ENCODE measurements at places on chromosomes 16 and 17.

DNA sequence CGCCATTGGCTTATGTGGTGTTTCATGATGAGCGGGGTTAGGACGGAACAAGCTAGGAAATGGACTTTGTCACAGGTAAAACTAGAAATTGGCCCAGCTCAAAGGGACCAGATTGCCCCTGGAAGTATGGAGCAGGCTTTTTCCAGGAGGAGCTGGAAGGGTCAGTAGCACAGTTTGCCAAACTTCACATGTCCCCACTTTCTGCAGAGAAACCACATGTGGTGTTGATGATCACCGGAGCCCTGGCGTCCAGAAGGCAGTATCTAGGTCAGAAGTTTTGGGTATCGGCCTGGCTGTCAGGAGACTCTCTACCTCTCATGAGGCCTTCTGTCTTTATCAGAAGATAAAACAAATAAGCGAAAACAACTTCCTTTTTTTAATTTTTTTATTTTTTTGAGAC, 248.5 kb downstream of the SOX9 start:
- no peak for DNase-seq

- DNase-seq = no peak
These were observed 13.7 kb upstream of the CXCL16 start for GRCh38 chr17:4753392-4753791.

DNA sequence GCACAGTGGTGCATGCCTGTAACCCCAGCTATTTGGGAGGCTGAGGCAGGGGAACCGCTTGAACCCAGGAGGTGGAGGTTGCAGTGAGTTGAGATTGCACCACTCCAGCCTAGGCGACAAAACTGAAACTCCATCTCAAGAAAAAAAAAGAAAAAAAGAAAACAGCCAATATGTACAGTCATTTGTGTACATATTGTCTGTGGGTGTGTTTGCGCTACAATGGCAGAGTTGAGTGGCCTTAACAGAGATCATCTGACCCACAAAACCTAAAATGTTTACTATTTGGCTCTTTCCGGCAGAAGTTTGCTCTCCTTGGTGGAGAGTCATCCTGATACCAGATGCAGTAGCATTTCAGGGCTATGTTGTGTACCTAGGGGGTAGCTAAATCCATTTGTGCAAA, 57.9 kb downstream of the ARSG start:
- no peak for DNase-seq

DNA sequence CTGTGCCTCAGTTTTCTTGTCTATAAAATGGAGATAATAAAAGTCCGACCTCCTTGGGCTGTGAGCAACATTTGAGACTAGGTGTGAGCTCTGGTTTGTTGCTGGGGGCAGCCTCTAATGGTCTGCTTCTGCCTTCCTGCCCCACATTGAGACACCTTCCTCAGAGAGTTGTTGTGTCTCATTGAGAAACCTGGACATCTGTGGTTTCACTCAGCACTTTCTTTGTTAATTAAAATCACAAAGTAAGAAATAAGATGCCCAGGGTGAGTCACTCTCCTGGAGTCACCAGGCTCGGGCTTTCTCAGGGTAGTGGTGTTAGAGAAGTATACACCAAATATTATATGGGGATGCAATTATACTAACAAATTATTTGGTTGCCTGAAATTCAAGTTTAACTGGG, 389.2 kb upstream of the SALL1 start:
- DNase-seq = no peak

DNA sequence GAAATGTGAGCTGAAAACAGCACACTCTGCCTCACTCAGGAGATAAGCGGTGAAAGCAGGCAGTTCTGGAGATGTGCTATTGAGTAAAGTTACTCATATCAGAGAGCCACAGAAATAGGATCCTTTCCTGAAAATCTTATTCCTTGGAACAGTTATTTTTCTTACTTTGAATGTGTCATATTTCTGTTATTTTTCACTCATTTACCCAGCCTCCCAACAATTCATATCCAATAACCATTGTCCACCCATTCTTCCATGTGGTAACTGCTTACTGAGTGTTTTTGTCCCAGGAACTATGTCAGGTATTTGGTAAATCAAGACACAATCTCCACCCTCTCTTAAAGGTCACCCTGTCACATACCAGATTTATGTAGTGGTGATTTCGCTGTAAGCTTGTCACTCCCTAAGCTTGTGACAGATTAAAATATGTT, 144.9 kb downstream of the PARN start:
- no peak for DNase-seq

DNA sequence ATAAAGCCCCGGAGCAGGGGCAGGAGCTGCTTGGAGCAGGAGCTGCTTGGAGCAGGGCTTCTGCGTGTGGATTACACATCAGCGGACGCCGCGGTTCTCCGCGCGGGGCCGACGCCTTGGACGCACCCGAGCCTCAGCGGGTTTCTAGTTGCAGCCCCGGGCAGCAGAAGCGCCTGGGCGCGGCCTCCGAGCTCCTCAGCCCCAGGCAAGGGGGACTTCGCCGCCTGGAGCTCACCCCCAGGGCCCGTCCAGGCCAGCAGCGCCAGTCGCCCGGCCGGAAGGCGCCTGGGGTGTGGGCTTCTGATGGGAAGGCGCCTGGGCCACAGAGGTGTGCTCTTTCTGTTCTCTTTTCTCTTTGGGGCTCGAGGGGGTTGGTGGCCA, 6.3 kb downstream of the FOXF1 start:
- no peak for DNase-seq

DNA sequence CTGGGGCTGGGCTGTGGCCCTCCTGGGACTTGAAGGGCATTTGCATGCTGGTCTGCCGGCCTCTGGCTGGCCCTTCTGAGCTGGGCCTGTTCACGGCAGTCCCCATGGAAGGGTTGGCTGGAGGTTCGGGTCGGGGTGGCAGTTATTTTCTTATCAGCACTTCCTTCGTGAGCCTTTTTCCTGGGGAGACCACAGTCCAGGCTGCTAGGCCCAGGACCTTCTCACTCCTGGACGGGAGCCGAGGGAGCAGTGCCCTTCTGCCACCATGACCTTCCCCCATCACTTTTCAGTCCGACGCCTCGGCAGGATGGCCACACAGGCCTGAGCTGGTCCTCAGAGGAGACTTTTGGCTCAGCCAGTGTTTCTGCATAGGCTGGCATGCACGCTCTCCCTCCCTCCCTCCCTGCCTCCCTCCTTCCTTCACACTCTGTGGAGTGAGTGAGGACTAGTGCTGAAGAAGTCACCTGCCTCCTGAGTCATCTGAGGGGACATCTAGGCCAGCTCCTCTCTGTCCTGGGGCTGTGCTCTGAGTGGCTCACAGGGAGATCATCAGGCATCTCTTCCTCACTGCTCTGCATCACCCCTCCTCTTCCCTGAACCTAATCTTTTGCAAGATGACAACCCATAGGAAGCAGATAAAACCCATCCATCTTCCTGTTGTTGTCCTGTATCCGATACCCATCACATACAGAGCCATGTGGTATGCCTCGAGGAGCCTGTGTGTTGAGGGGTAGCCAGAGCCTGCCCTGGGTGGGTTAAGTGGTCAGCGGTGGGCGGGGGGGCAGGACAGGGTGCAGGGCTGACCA, 109.7 kb downstream of the RAP1GAP2 start:
- no peak for DNase-seq

DNA sequence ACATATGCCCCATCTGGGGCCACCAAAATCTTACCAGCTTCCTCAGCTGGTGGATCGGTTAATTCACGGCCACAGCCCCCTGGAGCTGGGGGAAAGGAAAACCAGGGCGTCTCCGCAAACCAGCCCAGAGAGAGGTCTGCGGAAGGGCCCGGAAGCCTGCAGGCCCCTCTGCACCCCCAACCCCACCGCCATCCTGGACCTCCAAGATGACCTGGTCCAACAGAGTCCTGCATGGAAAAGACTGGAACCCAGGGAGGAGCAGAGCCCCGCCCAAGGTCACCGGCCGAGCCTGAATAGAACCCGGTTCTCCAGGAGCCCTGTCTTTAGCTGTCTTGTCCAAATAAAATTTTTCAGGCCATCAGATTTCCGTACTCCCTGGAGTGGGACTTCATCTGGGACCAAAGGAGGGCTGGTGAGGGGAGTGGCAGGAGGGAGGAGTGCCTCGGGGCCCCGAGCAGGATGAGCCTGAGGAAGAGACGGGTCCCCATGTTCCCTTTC, 37.4 kb upstream of the NDRG4 start:
- DNase-seq = no peak

- DNase-seq = peak; percentile 41
These were observed 67.5 kb downstream of the SEC14L1 start for GRCh38 chr17:77208217-77208808.

DNA sequence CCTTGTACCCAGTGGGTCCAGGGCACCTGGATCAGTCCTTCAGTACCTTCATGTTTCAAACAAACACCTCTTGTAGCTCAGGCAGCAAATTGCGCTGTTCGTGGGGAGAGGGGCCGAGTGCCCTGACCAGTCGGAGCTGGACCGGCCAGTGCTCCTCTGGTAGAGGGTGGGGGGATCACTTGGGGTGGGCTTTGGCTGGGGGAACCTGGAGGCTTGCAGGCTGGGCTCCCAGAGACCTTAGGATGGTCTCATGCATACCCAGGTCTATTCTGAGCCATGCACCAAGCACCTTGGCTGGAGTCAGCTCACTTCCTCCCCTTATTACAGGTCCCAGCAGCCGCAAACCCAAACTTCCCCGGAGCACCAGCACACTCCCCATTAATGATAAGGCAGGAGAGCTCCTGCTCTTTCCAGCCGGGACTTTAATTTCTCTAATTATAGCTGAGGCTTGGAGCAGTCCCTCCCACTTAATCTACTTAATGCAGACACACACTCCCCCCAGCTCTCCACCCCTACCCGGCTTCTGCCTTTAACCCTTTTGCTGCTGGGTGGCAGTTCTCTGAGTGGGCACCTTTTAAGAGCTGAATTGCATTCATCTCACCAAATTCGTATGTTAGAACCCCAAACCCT, 26.3 kb upstream of the MGAT5B start:
- DNase-seq = no peak

DNA sequence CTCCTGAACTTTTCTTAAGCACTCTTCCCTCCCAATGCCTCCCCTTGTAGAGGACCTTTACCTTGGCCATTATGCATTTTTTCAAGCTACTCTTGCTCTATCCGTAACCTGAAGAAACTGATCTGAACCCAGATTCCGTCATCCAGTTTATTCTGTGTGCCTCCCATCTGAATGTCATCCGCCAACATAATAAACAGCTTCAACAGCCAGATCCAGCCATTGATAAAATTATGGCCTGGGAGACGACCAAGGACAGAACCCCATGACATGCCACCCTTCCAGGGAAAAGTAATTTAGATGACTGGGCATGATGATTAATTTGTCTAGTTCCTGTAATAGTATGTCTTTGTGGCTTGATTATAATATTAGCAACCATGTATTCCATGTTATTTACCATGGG, 41.9 kb downstream of the KATNIP start:
- DNase-seq = no peak

GRCh38 chr16:49622421-49623402, 233.2 kb downstream of the ZNF423 start:
- no peak for DNase-seq

- no peak for DNase-seq
These were observed 873 bp downstream of the SETD1A start for GRCh38 chr16:30958175-30959079.

- DNase-seq = no peak
These were observed 299.3 kb downstream of the SOX9 start for GRCh38 chr17:72419866-72420774.

DNA sequence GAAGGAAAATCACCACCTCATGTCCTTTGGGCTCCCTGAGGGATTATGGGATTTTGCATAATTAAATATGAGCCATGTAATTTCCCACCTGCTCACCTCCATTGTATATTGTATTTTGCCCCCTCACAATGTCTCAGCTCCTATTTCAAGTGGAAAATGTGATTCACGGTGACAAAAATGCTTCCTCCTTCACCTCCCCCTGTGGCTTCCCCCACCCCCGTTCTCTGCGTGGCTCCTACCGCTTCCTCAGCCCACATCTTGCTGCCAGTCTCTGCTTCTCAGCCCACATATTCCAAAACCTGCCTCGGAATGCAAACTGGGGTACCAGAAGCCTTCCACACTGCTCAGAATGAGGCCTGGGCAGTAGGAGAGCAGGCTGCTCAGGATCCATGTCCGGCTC, 394.5 kb upstream of the C16orf82 start:
- no peak for DNase-seq

- DNase-seq = no peak
These were observed 43.5 kb downstream of the GINS3 start for GRCh38 chr16:58435779-58436178.

GRCh38 chr17:68581863-68582645, 19.1 kb downstream of the FAM20A start:
- DNase-seq = no peak

DNA sequence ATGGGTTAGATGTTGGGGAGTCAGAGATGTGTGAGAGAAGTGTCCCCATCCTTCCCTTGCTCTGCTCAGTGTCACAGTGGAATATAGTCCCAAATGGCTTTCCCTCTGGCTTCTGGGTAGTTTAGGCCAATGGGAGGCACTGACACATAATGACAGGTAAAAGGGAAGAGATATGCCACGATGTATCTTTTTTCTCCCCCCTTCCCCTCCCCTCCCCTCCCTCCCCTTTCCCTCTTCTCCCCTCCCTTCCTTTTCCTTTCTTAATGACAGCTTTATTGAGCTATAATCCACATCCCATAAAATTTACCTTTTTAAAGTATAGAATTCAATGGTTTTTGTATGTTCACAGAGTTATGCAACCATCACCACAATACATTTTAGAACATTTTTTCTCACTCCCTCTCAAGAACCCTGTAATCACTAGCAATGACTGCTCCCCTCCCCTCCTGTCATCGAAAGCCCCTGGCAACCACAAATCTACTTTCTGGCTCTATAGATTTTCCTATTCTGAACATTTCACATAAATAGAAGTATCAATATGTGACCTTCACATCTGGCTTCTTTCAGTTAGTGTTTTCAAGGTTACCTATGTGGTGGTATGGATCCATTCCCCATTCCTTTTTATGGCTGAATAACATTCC, 617 bp upstream of the CCR7 start:
- no peak for DNase-seq

- peak; percentile 33 for DNase-seq
These were observed 2.3 kb downstream of the GP1BA start for GRCh38 chr17:4934173-4934979.

DNA sequence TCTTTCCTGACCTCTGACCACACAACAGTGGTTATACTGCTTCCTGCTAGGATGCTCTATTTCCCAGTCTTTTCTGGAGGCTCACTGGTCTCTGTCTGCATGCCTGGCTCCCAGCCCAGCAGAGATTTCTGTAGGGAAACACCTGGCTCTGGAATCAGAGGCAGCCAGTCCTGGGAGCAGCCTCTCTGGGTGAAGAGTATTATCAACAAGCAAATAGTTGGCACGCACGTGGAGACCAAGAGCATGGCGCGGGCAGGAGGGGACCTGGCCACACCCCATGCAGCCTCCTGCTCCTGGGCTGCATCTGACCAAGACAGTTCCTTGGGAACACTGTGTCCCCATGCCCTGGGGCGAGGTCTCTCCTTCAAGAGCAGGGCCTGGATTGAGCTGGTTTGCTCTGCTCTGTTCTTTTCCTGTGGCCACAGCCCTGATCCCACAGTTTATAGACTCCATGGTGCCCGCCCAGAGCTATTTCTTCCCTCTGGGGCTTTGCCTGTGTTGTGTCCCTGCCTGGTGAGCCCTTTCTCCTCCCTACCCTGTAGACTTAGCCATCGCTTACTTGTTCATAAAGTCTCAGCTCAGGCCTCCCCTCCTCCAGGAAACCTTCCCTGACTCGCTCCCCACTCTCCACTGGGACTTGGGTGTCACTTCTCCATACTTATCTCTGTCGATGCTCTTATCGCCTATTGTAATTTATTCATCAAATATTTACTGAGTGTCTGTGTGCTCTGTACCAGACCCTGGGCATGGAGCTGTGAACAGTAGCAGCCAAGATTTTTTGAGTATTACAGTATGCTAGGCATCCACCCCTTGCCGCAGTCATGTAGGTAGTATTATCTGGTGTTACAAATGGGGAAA, 60.6 kb downstream of the SCNN1B start:
- DNase-seq = no peak
